Renal cortical epithelial cell (primary cell): ENCODE measurements at places on chromosomes 5 and 9. TPM values are rescaled to one million over a fixed set of nuclear protein-coding genes. Genes with fewer than 3 reads are reported as not detected.

GRCh38 chr5:125411744-125412560 lies 665.5 kb upstream of the ZNF608 start:
- peak; percentile 77 for DNase-seq

GRCh38 chr9:36093384-36093783 lies 43.1 kb upstream of the GLIPR2 start:
- no peak for DNase-seq

The CKS2 gene
- 69.7 and 208 TPM in 2 replicates for total RNA-seq

DNA sequence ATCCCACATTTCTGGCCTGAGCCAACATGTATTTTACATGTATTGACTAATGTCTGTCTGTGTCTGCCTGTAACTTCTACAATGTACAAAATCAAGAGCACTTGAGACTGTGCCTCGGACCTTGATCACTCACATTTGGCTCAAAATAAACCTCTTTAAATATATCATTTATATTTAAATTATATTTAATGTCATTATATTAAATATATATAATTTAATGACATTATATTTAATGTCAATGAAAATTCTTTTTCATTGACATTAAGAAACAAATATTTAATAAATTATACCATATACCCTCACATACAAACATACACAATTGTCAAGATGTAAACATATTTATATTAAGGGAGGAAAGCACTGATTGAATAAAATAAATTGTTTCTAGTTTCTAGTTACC lies 1099.8 kb upstream of the CDH18 start:
- no peak for DNase-seq

The ZFP37 gene
- total RNA-seq = 1.6 and 5.2 TPM in 2 replicates

The EXOSC2 gene
- total RNA-seq = 23.8 and 37.2 TPM in 2 replicates

- no peak for DNase-seq
These were observed 420.8 kb downstream of the CHSY3 start for GRCh38 chr5:130324953-130325671.

DNA sequence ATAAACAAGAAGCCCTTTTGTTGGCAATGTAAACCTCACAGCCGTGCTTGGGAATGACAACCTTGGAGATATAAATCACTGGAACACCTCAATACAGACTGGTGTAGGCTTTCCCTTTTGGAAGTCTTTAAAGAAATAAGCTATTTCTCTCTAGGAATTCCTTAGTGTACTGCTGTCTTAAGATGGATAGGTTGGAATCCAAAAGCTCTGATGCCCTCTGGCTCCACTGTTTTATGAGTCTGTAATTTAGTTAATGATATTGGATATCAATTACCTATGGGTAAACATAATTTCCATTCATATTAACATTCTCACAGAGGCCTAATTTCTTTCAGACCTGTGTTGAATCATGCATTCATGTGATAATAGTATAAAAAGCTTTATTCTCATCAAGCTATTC lies 435.9 kb upstream of the MPDZ start:
- no peak for DNase-seq

GRCh38 chr9:135921749-135922310 lies 14.5 kb upstream of the CAMSAP1 start:
- DNase-seq = no peak

The PAPPA gene
- total RNA-seq = 2.5 and 14.6 TPM in 2 replicates
